PC-9 (cell line): ENCODE measurements at places on chromosomes 3 and 15. TPM values are rescaled to one million over a fixed set of nuclear protein-coding genes. Genes with fewer than 3 reads are reported as not detected.

Gene ZBTB47
- total RNA-seq = 8.1 and 9.6 TPM in 2 replicates

Gene ACKR2
- total RNA-seq = 1.0 and 2.9 TPM in 2 replicates

Gene CD200R1
- 0.20 and 0.63 TPM in 2 replicates for total RNA-seq

DNA sequence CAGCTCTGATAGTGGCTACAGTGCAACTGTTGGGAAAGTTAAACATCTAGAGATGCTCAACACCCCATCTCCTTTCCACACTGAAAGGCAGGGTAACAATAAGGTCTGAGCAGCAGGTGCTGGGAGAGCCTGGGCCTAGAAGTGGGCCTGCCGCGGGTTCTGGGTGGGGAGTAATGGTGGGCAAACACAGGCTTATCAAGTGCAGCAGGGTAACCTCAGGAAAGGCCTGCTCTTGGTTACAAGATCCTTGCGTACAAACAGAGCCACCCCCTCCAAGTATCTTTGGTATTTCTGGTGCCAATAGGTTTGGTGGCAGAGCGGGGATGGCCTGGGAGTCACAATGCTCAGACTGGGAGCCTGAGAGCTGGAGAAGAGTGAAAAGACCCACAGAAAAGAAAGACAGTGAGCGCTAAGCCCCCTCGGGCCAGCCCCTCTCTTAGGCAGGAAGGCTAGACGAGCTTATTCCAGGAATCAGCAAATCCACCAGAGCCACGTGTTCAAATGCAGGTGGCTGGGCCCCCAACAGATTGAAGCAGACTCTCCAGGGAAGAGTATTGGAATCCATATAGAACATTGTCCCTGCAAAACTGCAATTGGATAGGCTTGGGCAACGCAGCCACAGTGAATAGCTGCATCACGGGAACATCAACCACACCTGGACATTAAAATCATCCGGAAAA, 2.7 kb downstream of the IQSEC1 start:
- no peak for DNase-seq

DNA sequence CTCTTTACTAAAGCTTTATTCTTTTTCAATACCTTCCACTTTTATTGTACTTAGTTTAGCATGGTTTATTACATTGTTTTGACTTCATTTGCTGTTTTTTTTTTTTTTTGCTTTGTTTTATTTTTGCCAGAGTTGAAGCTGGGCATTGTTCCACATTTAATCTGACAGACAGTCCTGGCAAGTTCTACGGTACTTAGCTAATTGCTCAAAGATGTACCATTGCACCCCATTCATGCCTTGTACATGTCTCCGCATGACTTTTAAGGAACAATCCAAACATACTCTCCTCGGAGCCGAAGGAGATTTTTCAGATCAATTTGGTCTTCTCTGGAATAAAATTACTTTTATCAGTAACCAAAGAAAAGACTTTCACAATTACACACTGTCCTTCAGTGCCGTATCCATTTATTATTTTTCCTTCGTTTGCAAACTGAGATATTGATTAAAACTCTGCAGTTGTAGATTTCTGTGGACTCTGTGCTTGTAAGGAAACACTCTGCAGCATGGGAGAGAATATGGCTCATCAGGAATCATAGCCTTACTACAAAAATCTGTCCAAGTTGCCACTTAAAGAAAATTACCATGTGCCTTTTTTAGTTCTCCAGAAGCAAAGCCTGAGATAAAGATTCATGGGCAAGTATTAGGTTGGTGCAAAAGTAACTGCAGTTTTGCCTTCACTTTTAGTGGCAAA, 952.0 kb downstream of the AGBL1 start:
- no peak for DNase-seq

DNA sequence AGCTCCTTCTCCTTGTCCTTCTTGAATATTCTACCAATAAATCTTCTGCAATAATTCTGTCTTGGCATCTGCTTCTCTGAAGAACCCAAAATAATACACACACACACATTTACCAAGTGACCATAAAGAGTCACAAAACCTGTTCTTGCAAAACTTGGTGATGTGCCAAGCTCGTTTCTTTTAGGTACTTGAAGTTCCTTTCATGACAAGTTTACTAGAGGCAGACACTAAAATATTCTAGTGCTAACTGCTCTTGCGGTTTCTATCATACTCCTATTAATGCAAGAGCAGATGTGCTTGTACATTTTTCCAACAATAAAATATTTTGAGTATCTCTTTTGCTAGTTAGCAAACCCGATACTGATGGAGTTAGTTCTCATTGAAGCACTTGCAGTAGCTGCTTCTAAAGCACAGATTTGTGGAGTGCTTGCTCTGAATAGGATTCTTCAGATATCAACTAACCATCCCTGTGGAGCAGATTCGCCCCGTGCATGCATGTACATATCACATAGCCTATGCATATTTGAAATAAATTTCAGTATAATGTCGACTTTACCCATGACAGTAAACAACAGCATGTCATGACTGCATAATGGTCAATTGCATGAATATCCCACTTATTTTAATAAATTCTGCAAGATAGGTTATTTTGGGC, 23.2 kb downstream of the HHLA2 start:
- DNase-seq = peak; percentile 76

GRCh38 chr3:167110901-167111300, 269.2 kb downstream of the ZBBX start:
- peak; percentile 35 for DNase-seq

DNA sequence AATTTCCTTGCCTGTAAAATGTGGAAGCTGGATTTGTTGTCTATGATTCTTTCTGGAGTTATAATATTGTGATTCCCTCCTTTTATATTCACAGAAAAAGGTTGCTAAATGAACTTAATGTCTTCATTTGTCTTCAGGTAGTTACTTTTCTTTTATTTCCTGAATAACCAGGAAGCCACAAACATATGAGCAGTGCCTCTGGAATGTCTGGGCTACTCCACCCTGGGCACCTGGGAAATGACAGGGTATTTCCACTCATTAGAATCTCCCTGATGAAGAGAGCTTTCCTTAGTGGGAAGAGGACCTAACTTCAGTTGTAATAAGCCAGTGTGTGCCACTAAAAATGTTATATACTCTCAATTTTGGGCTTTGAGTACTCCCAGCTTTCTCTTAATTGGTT, 3.8 kb upstream of the SLMAP start:
- peak; percentile 90 for DNase-seq

- DNase-seq = peak; percentile 37
Observed at GRCh38 chr15:77075528-77075927, 4.6 kb upstream of the TSPAN3 start.
